Fibroblast of gingiva (primary cell): ENCODE measurements at places on chromosomes 6 and 20.
A peak's percentile ranks its signal among the peaks of the same experiment; 100 is the strongest.

GRCh38 chr6:37693546-37694250, 4.0 kb downstream of the MDGA1 start:
- no peak for DNase-seq

- no peak for DNase-seq
Measured at GRCh38 chr20:62708591-62709536, at the start of gene NTSR1. Gene NTSR1, plus strand, starts transcription at chr20:62708836. Its CDS starts 372 bp downstream, at chr20:62709208.

DNA sequence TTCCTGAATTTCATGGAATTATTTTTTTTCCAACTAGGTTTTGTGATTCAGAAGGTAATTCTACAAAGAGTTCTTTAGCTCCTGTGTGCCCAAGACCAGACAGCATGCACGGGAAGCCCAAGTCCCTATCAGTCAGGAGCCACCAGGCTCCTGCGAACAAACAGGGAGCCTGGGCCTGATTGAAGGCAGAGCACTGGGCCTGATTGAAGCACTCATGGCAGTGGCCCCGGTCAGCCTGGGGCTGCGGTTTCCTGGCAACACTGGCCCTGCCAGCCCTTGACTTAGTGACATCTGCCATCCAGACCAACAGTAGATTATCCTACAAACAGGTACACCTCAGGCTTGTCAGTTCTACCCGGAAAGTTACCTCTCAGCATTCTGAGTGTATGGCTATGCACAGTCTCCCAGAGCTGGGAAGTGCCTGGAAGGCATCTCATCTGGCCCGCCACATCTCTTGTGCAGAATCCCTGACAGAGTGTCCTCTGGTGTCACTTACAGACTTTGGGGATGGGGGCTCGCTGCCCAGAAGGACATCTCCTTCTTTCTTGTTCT, 133.8 kb downstream of the VEGFA start:
- DNase-seq: no peak

DNA sequence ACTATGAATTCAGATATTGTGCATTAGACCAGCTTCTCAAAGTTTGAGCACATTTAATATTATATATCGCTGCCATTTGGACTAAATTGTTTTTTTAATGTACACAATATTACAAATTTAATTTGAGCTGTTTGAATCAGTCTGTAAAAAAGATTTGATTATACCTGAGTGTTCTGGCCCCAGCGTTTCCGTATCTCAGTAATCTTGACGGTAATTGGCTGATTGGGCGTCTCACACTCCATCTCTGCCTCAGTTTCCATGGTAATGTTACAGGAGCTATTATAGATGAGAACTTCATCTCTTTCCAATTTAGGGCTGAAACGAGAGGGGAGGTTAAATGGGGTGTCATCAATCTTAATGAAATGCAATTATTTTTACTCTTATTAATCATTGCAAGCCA, 77.3 kb downstream of the PKHD1 start:
- DNase-seq: no peak

GRCh38 chr6:43089467-43089866, 13.4 kb downstream of the PTK7 start:
- DNase-seq: no peak

- no peak for DNase-seq
Measured at GRCh38 chr6:144824018-144824417, 538.9 kb downstream of the UTRN start.

DNA sequence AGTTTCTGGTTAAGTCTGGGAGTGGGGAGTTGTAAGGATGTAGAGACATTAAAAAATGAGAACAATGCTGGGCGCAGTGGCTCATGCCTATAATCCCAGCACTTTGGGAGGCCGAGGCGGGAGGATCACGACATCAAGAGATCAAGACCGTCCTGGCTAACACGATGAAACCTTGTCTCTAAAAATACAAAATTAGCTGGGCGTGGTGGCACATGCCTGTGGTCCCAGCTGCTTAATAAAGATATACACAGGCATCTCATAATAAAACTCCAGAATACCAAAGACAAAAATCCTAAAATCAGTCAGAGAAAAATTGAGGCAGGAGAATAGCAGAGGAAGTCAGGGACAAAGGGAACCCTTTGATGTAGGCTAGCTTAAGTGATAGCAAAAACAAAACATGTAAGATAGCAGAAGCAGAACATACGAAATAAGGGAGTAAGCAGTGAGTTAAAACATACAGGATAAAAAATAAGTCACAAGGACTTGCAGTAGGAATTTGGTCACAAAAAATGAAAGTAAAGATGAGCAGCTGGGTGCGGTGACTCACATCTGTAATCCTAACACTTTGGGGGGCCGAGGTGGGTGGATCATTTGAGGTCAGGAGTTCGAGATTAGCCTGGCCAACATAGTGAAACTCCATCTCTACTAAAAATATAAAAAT, 23.6 kb downstream of the DDX43 start:
- DNase-seq: no peak

GRCh38 chr6:21246075-21246474, 347.5 kb upstream of the SOX4 start:
- DNase-seq: no peak

DNA sequence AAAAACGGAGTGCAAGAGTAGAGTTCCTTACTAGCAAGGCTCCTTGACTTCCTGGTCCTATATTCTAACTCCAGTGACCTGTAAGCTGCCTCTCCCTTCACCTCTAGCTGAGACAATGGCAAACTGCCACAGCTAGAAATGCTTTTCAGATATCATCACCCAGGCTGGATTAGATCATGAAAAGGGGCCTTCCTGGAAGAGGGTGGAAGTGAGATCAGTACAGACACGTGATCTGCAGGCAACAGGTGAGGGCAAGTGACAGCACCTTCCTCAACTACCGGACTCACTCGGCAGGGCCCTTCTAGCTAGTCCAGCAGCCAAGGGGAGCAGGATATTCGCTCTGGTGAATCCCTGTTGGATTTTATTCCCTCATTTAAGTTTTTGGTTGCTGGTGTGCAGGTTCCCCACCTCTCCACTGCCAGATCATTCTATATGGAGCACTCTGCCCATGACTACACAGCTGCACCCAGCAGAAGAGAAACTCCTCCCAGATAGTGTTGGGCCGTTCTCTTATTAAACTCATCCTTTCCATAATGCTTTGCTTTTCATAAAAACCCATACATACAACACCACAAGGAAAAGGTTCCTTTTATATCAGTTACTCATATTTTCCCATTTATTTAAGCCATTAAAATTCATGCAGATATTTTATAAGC, 26.4 kb upstream of the FAM83C start:
- peak; percentile 31 for DNase-seq

GRCh38 chr6:106119546-106119945, 33.4 kb downstream of the PRDM1 start:
- DNase-seq: no peak

GRCh38 chr6:167400482-167401138, 75.7 kb downstream of the TTLL2 start:
- DNase-seq: no peak

- DNase-seq: no peak
Measured at GRCh38 chr6:113651920-113652319, 205.2 kb upstream of the MARCKS start.

DNA sequence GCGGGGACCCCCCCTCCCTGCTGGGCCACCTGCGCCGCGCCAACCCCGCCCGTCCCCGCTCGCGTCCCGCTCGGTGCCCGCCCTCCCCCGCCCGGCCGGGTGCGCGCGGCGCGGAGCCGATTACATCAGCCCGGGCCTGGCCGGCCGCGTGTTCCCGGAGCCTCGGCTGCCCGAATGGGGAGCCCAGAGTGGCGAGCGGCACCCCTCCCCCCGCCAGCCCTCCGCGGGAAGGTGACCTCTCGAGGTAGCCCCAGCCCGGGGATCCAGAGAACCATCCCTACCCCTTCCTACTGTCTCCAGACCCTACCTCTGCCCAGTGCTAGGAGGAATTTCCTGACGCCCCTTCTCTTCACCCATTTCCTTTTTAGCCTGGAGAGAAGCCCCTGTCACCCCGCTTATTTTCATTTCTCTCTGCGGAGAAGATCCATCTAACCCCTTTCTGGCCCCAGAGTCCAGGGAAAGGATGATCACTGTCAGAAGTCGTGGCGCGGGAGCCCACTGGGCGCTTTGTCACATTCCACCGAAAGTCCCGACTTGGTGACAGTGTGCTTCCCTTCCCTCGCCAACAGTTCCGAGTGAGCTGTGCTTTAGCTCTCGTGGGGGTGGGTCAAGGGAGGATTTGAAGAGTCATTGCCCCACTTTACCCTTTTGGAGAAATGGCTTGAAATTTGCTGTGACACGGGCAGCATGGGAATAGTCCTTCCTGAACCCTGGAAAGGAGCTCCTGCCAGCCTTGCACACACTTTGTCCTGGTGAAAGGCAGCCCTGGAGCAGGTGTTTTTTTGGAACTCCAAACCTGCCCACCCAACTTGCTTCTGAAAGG, 2.1 kb downstream of the VEGFA start:
- peak; percentile 53 for DNase-seq

- DNase-seq: no peak
Measured at GRCh38 chr6:89583559-89583958, 55.0 kb downstream of the LYRM2 start.

DNA sequence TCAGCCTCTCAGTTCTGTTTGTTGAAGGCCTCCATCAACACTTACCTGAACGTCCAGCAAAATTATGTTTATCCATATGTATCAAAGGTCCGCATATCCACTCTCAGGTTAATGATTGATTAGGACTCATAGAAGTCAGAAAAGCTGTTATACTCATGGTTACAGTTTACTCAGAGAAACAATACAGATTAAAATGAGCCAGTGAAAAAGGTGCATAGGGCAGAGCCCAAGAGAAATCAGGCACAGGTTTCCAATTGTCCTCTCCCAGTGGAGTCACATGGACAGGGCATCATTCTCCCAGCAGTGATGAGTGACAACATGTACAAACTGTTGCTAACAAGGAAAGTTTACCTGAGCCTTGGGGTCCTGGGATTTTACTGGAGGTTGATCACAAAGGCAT, 36.2 kb downstream of the THEMIS start:
- no peak for DNase-seq

- no peak for DNase-seq
Measured at GRCh38 chr6:117205876-117206275, 59.5 kb upstream of the VGLL2 start.

- peak; percentile 46 for DNase-seq
Measured at GRCh38 chr6:166825553-166826145, 130.7 kb downstream of the RNASET2 start.

- DNase-seq: no peak
Measured at GRCh38 chr6:27970444-27970843, 13.4 kb downstream of the OR2B6 start.

GRCh38 chr20:47815416-47815806, 30.1 kb upstream of the SULF2 start:
- DNase-seq: no peak

- DNase-seq: no peak
Measured at GRCh38 chr6:53703047-53703446, 37.5 kb upstream of the KLHL31 start.

DNA sequence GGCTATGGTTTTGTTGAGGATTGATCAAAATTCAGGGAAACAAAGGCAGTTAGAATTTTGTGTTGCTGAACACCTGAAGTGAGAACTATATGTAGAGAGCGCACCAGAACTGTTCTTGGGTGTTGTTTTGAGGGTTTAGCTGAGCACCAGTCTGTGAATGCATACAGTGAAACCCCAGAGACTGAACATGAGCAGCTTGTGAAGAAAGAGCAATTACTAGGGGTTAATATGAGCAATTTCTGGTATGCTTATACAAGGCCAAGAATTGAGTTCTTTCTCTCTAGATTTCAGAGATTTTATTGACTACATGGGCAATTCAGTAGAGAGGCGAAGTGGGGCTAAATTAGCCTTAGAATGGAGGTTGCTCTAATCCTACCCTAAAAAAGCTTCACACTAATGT, 93.9 kb downstream of the CD2AP start:
- peak; percentile 7 for DNase-seq

DNA sequence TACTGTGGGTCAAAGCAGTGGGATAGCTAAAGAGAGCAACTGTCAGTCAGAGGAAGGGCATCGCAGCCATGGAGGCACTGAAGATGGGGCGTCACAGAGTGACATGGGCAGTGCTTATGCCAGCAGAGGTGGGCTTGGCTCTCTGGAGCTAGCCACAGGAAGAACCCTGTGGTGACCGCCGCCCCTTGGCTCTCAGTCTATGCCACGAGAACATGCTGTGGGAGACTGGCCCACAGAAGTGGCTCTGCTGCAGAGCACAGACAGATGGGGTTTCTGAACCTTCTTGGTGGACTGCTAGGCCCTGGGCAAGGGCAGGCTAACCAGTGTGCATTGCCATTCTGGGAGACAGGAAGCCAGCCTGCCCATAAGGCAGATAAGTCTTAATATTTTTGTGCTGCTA, 290.0 kb upstream of the SUPT3H start:
- no peak for DNase-seq

GRCh38 chr6:23568292-23568691, 557.7 kb upstream of the NRSN1 start:
- DNase-seq: peak; percentile 5

GRCh38 chr6:135905604-135906300, 54.3 kb downstream of the PDE7B start:
- no peak for DNase-seq

DNA sequence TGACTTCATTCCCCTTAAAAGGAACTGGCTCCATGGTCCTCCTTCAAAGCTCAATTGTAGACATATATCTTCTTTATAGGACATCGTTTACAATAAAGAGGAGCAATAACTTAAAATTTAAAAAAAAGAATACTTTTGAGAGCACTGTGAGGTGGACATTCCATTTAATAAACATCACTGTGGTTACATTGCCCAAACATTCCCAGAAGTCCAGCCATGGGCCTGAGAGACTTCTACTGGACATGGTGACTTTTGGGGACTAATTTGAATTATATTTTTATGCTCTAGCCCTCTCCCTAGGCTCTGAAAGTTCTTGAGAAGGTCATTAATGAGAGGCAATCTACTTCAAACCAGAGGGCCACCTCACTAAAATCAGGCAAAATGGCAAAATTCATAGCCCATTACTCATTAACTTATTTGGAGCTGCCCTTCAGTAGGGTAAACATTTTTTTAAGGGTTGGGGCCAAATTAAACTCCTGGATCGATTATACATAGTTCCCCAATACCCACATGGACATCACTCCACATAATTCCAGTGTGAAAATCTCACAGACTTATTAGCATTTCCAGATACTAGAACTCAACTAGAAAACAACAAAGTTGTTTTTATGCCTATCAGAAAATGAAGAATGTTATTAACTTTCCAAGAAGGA, 17.1 kb downstream of the ISM1 start:
- DNase-seq: no peak

DNA sequence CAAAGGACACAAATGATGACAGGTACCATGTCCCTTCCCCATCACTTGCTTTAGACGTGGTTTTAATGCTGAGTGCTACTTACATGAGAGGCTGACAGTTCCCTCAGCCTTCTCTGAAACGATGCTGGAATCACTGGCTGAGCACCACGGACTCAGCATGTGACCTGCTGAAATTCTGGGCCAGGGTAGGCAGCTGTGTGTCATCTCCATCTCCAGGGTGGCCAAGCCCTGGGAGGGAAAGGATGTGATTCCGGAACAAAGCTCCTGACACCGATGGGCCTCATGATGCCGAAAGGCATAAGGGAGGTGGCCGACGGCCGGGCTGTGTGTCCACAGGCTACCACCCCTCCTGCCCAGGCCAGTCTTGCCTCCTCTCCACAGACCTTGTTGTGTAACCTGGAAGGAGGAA, 184.3 kb upstream of the CST7 start:
- no peak for DNase-seq
